ENCODE measurements at places on chromosomes 1 and 21.

GRCh38 chr1:241012708-241013340 lies 344.2 kb downstream of the RGS7 start:
- DNase-seq = no peak

GRCh38 chr1:215718575-215719287 lies 151.6 kb downstream of the KCTD3 start:
- no peak for DNase-seq

DNA sequence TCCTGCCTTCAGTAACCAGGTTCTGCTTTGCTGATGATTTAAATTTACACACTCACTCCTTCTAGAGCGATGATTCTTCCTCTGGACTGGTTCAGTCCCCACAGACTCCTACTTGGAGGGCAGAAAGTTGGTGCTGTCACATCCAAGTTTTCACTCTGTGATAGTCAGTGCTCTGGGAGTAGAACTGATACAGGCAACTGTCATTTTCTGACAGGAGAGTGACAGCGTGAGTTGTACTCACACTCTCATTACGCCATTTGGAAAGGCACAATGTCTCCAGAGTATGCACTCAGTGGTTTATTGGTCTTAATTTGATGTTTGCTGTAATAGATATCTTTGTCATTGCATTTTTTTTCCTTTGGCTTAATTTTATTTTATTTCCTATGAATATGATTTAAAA lies 96.0 kb downstream of the GRIK1 start:
- DNase-seq = no peak

DNA sequence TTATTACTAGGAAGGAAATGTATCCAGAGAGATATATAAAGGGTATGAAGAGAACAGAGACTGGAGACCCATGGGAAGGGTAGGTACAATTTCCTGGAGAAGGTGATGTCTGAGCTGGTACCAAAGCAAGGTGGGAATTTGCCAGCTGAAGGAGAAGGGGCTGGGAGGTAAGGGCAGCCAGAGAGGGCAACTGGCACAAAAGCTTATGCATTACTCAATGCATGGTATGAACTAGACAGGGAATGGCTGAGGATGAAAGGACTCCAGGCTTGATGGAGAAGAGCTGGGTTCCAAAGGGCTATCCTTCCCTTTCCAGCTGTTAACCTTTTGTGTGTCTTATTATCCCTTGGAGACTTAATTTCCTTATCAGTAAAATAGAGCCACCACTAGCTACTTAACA lies 113.6 kb upstream of the GADD45A start:
- DNase-seq = no peak

DNA sequence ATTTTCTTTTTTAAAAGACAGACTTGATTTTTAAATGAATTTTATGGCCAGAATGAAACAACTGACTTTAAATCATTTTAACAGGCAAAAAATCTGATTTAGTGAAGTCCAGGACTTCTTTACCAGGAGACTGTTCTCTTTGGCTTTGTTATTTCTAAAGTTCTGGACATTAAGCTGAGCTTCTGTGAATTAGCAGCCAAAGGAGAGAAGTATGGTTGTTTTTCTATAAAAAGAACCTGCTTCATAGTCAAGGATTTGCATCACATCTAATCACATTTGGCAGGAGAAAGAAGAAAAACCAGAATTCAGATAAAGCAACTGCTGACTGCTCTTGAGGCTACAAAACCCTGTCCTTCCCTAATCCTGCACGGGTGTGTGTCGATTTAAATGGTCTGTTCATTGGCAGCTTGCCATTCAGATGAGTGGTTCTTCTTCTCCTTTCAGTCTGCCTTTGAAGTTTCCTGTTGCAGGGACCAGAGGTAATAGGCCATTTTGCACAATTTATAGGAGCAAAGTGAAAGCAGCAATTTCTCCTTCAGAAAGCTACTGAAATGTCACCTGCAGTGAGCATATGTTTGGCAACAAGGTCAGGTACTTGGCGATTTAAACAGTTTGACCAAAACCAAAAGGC lies 215.4 kb downstream of the OLFM3 start:
- DNase-seq = no peak

GRCh38 chr1:213914392-213914791 lies 73.4 kb upstream of the PROX1 start:
- DNase-seq = no peak

DNA sequence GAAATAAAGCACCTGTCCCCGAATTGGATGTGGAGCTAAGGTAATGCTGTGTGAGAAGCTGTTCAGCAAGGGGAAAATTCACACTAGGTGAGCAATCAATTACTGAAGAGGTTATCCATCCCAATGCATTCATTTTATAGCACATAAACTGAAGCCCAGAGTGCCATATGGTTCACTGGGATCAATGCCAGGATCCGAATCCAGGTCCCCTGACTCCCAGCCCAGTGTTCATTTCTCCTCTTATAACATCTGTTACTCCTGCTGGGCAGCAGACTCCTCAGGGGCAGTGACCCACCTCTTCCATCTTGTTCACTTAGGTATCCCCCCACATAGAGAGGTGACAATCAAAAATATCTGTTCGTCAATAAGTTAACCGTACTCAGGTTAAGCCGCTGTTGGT lies 13.2 kb upstream of the SEC16B start:
- DNase-seq = no peak

DNA sequence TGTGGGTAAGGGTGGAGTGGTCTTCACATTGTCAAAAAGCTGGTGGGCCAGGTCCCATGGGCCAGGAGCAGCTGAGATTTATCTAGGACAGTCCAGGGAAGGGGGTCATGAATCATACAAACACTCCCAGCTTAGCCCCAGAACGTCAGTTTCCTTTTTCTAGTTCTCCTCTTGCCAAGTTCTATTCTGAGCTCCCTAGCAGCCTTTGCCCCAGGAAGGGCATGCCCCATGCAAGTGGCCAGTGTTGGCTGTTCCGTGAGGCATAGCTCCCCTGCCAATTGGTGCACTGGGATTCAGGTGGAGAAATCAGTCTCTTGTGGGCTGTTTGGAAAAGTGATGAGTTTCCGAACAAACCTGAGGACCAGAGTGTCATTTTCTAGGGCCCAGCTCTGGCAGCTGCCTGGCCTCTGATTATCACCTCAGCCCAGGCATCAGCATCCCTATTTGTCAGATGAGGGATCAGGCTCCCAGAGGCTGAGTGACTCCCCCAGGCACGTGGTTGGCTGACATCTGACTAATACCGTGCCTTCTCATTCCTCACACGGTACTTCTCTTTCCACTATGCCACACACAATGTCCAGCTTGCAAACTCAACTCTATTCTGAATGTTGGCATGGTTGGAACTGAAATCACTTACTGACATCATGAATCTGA lies 14.2 kb upstream of the MYOM3 start:
- DNase-seq = no peak

DNA sequence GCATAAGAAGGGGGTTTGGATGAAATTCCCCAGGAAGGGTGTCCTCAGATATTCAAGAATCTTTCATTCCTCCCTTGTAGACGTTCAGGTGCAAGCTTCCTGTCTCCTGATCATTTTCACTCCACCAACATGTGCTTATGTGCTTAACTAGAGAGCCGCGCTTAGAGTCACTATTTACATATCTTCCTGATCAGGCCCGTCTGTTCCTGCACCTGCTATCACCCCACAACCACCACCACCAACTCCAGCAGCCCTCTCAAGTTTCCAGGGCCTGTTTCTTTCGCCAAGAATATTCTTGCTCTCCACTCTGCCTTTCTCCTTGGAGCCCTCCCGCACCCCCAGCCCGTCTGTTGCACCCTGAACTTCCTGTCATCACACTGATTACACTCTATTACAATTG lies 113.4 kb downstream of the SPSB1 start:
- DNase-seq = no peak

DNA sequence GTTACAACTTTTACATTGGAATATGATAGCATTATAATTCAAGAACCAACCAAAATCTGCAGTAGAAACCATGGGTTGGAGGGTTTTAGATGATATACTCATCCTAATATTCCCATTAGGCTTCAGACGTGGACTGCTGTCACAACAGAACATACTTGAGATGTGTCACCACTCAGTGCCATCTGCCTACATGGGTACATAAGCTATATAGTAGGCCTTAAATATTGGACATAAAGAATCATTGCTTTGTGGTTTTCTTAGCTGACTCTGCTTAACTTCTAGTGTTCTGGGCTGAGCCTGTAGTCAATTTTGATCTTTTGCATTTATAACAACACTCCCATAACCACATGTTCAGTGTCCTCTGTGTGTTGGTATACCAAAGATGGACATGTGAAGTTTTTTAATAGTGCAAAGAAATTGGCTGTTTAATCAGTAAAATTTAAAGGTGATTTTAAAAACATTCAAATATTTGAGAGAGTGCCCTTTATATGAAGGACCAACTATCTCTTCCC lies 14.2 kb downstream of the RAP1A start:
- no peak for DNase-seq

- DNase-seq = no peak
Observed at GRCh38 chr21:28445141-28445830, 547.4 kb downstream of the LTN1 start.

- DNase-seq = no peak
Observed at GRCh38 chr1:156964441-156964840, 44.0 kb downstream of the LRRC71 start.

DNA sequence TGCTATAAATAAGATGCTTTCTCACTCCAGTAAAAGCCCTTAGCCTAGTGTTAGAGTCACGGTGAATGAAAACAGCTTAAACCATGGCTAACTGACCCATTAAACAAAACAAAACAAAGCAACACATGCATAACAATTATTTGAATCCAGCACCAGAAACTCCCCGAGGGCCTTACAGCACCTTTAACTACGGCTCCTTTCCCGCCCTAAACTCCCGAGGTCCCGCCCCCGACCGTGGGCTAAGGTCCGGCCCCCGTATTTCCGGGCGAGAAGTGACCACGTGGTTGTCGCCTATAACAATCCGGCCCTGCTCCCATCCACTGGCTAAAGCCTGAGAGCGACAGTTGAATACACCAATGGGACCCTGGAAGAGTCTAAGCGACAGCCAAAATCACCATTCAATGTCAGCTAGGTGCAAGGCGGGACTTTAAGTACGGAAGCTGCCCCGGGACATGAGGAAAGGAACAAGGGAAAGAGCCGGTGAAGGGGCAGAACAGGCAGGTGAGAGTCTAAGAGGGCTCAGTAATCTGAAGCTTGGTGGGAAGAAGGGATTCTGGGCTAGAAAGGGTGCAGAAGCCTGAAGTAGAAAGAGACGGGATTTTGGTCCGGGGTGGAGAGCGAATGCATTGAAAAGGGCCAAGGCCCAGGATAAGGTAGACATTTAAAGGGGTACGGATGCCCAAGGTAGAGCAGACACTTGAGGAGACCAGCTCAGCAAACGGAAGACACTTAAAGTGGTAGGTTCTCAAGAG lies at the start of gene FLAD1:
TSS of gene FLAD1 (plus strand) at position 448 of the 752 bp plus-strand sequence. CDS start 351 bp downstream, outside the sequence.
- DNase-seq = peak; percentile 90

- DNase-seq = no peak
Observed at GRCh38 chr1:162023181-162023546, 505 bp downstream of the OLFML2B start.

GRCh38 chr1:178572604-178573003 lies 59.7 kb downstream of the TEX35 start:
- no peak for DNase-seq

DNA sequence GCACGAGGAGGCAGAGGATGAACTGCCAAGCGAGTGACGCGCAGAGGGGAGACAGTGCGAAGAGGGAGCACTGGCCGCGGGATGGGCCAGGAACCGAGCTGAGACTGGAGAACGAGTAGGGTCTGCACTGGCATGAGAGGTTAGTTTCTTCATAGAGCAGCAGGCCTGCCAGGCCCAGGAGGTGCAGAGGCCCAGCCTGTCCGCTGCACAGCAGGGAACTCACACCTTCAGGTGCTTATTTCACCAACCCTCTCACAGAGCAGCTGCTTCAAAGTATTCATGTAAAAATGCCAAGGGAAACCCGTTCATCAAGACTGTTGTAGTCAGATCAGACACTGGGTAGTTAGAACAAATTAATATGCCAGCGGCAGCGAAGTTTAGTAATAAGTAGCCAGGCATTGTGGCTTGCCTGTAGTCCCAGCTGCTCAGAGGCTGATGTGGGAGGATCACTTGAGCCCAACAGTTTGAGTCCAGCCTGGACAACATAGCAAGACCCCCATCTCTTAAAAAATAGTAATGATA lies 144.5 kb downstream of the SLC45A1 start:
- DNase-seq = no peak

GRCh38 chr1:59906931-59907330 lies 19.6 kb downstream of the CYP2J2 start:
- DNase-seq = no peak

DNA sequence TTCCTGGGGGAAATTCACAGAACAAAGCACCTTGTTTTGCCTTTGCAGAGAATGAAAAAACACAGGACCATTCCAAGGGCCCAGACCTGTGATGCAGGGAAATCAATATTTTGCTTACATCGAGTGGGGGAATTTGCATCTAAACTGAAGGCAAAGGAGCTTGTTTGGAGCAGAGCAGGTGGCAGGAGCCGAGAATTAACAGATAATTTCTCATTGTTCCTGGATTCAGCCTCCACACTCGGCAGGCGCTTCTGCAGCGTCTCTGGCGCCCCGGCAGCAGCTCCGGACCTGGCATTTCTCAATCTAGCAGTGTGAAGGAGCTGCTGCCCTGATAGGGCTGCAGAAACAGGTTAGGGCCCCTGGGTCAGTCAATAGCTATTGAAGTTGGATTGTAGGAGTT lies 2.0 kb upstream of the SYT6 start:
- DNase-seq = no peak

Data from activated T-helper 1 cell treated with Interleukin-2 at 50 U/mL for 16 hours (primary cell).